Left lobe of liver (tissue), 2 donors: ENCODE measurements at places on chromosomes 1 and 21.

GRCh38 chr1:193421487-193421886, 235.1 kb upstream of the B3GALT2 start:
- no peak for DNase-seq

DNA sequence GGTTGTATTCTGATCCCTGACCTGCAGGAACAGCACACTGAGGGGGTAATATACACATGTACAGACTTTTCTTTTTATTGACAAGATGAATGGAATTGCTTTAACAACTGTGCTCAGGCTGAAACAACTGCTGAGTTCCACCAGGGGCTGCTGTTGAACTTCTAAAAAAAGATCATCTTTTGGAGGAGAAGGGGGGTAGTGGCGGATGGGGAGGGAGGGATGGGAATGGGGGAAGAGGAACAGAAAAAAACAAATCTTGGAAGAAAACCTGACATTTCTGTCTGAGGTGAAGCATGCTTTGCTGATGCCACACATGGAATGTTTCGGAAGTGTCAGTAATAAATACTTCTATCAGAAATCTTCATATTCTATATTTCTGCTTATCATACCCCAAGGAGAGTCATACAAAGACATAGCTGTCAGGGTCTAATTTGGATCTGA, 75.0 kb downstream of the RWDD3 start:
- DNase-seq, result no peak

DNA sequence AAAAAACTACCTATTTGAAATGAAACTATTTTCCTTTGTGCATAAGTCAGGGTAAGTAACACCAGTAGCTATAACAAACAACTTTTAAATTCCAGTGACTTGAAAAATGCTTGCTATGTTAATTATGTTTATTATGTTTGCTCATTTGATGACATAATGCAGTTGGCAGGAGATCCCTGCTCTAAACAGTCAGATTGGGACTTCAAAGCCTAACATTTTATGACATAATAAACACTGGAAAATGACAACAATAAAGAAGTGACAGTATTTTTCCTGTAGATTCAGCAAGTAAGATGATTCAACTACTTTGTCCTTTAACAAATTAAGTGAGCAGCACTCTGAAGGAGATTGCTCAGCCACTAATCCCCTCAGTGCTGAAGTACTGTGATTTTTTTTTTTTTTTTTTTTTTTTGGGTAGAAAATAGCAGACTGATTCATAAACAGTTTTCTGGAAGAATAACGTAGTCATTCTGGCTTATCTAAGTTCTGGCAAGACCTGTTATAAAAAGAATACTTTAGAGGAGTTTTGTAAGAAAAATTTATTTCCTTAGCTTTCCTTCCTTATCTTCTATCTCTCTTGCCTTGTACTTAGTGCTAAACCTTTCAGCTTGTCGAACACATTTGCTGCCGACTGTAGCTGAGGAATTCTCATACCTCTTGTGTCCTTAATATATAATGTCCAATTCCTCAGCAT, 207.2 kb downstream of the PTGER3 start:
- no peak for DNase-seq

- peak; percentile 54 for DNase-seq
Observed at GRCh38 chr1:165857046-165857801, 29.8 kb downstream of the UCK2 start.

DNA sequence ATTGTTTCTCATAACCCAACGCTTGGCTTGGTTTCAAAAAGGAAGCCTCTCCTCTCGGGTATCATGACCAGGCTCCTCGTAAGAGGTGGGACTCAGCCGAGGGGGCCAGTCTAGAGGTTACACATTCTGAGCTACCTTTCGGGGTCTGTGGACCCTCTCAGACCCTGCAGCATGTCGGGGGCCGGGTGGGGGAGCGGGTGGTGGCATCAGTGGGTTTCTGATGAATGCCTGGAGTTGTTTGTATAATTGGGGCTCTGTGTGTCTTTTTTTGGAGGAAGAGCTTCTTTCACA, 229.3 kb downstream of the CAMTA1 start:
- DNase-seq, result no peak

GRCh38 chr1:37246631-37247030, 212.3 kb upstream of the GRIK3 start:
- DNase-seq, result no peak

- no peak for DNase-seq
Observed at GRCh38 chr1:244276646-244277045, 175.1 kb downstream of the ADSS2 start.

DNA sequence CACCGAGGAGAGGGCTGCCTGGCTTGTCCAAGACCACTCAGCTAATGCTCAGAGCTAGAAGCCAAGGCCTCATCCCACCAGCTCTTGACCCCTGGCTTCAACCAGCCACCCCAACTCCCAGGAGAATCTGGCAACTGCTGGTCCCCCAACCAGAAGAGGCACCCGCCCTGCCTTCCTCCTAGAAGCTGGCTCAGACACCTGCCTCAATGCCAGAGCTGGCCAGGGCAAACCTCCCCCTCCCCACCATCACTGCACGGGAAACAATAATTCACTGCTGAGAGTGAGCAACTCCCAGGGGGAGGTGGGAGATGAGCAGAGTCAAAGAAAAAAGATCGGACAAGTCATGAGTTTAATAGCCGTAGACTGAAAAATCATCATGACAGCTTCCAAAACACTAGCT, 3.3 kb downstream of the CHD5 start:
- no peak for DNase-seq

DNA sequence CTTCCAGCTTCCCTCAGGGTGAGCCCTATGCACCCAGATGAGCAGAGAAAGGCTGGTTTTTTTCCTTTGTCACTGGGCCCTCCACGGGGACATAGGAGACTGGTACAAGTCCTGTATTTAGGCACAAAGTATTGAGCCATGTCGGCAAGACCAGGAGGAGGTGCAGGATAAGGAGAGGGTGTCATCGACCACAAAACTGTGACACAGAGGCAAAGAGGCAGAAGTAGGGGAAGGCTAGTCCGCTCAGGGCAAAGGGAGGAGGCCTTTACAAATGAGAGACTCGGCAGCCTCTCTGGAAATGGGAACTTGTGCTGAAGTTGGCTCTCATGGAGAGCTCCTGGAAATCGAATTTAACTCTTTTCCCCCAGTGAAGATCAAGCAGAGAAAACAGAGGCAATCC, 70.7 kb upstream of the CAMK1G start:
- no peak for DNase-seq

DNA sequence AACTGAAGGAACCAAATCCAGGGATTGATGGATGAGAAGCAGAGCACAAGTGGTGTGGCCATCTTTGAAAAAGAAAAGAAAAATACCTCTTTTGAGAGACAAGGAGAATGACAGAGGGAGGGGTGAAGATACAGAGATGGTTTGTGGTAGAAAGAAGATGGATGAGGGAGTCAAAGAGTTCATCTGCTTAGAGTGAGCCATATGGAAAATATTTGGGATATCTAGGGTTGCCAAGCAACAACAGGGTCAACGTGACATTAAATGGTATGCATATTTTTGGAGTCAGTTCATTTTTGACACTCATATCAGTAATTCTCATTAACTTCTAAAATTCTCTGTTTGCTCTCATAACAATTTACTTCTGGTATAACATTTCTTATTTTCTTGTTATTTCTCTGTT, 50.7 kb downstream of the MACF1 start:
- DNase-seq, result no peak

DNA sequence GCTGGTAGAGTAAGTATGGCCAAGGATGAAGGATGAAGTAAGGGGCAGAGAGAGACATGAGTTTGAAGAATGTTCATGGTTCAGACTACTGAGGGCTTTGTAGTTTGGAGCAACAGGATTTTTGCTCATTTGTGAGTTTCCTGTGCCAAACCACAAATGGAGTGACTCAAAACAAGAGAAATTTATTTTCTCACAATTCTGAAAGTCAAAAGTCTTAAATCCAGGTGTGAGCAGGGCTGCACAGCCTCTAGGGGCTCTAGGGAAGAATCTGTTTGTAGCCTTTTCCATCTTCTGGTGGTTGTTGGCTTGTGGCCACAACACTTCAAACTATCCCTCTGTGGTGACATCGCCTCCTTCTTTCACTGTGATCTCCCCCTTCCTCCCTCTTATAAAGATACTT, 58.9 kb downstream of the RHOU start:
- DNase-seq, result no peak

DNA sequence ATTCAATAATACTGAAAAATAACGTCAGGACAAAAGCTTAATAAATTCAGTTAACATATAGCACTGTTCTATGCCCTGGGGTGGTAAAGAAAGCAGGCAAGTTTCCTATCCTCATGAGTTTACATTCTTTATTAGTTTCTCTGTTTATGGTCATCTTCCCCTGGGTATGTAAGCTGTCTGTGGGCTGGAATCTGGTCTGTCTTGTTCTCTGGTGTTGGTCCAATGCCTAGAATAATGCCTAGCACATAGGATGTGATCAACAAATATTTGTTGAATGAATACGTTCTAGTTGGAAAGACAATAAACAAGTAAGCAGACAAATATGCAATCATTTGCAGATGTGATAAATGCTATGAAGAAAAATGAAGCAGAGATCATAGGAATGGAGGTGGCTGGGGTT, 7.2 kb upstream of the IGSF3 start:
- DNase-seq, result no peak

- no peak for DNase-seq
Observed at GRCh38 chr1:173430677-173431303, 46.3 kb upstream of the PRDX6 start.

- no peak for DNase-seq
Observed at GRCh38 chr1:156155756-156156510, 2.5 kb downstream of the SEMA4A start.

GRCh38 chr1:232954594-232955365, 4.4 kb downstream of the NTPCR start:
- DNase-seq, result no peak

- no peak for DNase-seq
Observed at GRCh38 chr1:226736001-226736907, 2.8 kb downstream of the ITPKB start.

DNA sequence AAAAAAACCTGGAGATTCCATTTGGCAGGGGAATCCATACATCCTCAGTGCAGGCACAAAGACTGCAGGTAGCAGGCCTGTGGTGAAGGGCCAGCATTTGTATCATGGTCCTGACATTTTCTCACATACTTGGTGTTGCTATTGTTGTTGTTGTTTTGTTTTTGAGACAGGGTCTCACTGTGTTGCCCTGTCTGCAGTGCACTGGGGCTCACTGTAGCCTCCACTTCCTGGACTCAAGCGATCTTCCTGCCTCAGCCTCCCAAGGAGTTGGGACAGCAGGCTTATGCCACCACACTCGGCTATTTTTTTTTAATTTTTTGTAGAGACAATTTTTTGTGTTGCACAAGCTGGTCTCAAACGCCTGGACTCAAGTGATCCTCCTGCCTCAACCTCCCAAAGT, 140.8 kb upstream of the ZNF644 start:
- DNase-seq, result no peak

GRCh38 chr1:12454406-12455391, 163.3 kb downstream of the DHRS3 start:
- no peak for DNase-seq

DNA sequence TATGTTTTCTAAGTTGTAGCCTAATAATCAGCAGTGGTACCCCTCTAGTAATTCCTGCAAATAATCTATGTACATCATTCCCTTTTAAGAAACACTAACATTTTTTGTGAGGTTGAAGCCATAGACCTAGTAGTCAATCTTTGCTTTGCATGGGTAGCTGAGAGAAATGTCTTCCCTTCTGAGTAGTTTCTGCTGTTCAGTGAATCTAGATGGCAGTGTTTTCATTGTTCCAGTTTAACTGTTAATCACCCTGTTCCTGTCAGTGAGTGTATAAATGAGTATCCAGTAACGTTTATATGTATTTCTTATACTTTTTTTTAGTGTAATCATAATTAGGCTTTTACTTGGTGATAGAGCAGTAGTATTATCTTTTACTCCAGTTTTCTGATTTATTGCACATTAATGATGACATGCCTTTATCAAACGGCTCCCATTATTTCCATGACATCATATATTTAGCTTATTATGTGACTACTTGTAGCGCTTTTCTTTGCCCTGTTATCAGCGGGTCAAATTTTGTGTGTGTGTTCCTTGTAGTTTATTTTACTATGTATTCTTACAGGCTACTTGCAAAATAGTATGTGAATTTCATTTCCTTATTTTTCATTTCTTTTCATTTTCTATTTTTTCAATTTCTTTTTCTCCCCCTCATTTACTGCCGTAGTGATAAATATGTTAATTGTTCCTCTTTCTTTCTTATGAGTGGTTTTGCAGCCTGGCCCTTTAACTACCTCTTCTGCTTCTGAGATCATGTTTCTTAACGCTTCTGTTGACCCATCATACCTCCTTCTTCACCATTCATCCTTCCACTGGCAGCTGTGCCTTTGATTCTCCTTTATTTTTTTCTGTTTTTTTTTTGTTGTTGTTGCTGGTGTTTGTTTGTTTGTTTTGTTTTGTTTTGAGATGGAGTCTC, 18.8 kb downstream of the CEP350 start:
- DNase-seq, result no peak

- DNase-seq, result no peak
Observed at GRCh38 chr1:42999308-42999707, 40.6 kb upstream of the SLC2A1 start.

DNA sequence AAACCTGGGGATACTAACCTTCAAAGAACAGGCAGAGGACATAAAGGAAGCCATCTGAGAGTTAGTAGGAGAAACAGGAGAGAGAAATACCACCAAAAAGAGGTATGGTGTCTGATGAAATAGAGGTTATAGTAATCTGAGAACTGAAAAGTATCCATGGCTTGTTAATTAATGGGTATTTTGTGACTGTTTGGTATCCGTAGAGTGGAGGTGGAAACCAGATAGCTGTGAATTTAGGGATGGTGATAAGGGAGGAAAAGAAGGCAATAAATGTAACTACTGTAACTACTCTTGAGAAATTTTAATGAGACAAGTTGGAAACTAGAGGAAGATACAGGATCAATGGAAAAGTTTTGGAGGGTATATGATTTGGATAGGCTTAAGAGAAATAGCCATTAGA, 27.5 kb downstream of the PRKAA2 start:
- no peak for DNase-seq

- no peak for DNase-seq
Observed at GRCh38 chr1:41420860-41421259, 59.6 kb downstream of the FOXO6 start.

DNA sequence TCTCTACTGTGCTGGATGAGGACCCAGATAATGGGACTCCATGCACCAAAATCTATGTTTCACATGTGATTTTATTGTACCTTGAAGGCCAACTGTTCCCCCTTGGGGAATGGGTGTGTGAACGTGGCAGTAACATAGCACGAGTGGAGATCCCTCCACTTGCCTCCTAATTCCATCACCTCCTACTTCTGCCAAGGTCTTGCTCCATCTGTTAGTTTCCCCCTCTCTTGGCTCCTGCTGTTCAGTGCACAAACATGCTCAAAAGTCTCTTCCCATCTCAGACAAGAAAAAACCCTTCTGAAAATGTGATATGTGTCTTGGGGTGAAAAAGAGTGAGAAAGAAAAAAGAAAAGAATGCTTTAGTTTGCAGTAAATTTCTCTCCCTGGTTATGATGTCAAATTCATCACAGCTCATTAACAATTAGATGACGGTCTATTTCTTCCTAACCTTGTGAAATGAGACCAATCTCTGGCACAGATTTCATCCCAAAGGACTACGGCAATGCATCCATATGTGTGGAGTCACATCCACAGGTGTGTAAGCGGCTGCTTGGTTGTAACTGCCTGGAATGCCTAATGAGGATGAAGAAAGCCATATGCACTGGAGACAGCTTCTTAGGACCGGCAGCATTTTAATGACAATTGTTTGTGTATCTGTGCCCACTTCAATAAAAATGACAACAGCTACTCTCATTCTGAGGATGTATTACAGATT, 79.3 kb upstream of the DIRAS3 start:
- DNase-seq, result no peak

- no peak for DNase-seq
Observed at GRCh38 chr1:40673452-40673851, 8.0 kb upstream of the RIMS3 start.
